ENCODE measurements at places on chromosomes 3 and 15.

DNA sequence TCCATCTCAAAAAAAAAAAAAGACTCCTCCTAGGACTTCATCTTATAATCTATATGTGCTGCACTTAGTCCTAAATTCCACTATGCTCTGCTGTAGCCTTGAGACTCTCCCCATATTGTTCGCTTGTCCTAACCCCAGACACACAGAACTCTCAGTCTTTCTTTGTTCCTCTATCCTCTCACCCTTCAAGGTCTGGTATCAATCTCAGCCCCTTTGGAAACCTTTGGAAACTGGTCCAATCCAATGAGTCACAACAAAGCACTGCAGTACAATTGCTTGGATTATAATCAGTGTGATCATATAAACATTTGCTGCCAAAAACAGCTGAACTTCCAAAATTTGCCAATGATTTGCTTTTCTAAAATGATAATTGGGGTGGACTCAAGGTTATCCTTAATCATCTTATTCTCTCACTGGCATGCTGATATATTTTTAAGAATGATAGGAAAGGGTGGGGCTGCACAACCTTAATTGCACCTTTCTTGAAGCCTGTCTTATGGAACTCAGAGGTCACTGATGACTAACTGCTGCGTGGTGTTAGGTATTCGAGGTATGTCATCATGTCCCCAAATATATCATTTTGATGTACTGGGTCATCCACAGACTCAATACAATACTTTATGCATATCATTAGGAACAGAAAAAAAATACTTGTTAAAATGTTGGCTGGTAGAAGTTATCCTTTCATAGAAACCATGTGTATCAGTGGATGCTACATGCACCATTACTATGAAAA lies 756.7 kb downstream of the NR2F2 start:
- H3K36me3 ChIP-seq = no peaks in the 10 kb centered on the region
- H3K27ac ChIP-seq = no peak overlapping the region
- no peaks in the 10 kb centered on the region for H3K4me1 ChIP-seq
- H3K4me3 ChIP-seq = no peak overlapping the region

DNA sequence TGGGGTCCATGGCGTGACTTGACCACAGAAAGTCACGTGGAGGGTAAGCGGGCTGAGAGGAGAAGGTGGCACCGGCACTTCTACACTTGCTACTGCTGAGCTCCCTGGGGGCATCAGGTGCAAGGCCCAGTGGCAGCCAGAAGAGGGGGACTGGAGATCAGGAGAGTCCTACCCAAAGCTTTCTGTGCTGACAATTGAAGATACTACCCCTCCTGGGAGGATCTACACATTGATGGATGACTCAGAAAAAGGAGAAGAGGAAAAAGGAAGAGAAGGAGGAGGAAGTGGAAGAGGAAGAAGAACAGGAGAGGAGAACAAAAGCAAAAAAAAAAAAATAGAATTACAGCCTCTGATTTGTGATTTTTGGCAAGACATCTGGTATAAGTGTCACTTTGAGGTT lies 41.2 kb downstream of the MYO5C start:
- no peak for DNase-seq
- peak overlapping the region; percentile 43 for H3K27ac ChIP-seq
- no peak overlapping the region for H3K4me3 ChIP-seq
- peaks cover 66% of the 10 kb centered on the region for H3K4me1 ChIP-seq

DNA sequence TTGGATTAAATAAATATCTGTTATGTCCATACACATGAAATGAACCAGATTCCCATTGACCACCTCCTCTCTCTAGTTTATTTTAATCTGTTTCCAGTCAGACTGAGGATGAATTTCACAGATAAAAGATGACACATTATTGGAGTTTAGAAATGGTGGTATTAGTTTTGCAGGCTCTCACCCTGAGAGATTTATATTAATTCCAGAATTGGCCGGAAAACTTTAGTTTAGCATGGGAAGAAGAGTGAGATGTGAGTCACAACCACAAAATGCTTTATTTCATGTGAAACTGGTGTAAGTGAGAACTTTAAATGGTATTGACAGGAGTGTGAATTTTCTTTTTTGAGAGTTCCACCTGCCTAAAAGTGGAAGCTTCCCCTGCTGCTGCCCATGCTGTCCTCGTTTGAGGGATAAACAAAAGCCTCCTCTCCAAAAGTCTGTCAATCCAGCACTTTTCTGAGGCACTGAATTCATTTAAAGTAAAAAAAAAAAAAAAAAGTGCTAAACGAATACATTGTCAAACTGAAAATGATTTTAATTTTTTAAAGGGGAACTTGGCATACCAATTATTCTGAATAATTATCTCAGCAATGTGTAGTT lies 65.1 kb upstream of the EPHA3 start:
- no peak overlapping the region for H3K4me3 ChIP-seq
- peak overlapping the region; percentile 56 for H3K27ac ChIP-seq
- H3K27me3 ChIP-seq = no peaks in the 10 kb centered on the region
- H3K36me3 ChIP-seq = no peaks in the 10 kb centered on the region
- no peak for DNase-seq
- peaks cover 27% of the 10 kb centered on the region for H3K4me1 ChIP-seq

DNA sequence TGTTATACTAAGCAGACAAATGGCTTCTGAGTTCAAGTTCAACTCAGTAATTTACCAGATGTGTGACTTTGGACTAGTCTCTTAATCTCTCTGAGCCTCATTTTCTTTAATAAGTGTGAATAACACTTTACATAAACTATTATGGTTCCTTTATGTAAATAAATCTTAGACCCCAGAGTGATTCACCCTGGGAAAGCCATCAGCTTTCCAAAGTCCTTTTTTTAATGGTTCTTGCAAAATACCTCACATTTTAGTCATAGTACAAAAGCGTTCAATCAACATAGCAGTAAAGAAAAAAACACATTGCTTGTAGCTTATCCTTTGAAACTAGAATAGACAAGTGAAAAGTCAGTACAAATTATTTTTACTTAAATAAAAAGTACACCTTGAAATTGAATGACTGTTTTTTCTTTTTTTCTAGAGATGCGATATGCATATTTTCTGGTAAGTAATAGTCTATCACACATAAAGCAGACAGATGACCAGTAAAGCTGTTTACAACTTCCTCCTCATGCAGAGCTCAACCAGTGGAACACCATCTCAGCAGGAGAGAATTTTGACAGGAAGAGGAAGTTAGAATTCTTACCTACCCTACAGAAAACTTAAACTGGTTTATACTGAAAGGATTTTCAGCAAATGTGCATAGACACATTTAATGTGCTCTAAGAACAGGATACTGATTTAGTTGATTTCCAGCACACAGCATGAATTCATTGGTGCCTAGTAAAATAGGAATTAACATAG lies 123.0 kb upstream of the AGBL1 start:
- H3K36me3 ChIP-seq = no peaks in the 10 kb centered on the region
- no peaks in the 10 kb centered on the region for H3K4me1 ChIP-seq
- DNase-seq = no peak

DNA sequence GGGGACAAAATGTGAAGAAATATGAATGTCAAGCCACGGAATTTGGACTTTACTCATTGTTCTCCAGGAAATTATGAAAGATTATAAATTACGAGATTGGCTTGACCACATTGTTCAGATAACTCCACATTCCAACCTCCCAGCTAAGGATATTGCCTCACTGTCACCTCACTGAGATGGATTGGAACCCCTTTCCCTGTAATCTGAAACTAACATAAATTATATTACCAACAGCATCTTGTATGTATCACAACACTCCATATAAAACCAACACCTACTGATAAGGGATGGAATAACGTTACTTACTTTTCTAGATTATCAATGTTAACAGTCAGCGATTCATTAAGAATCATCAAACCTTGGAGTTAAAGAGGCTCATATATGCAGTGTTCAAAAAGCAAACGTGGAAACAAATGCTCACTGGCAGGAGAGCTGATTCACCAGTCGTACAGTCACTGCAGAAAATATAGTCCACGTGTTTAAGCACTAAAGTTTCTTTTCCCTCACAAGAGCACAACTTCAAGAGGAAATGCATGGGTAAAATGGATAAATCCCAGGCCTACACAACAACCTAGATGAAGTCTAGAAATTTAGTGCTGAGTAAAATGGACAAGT lies 451.5 kb downstream of the FGF12 start:
- H3K4me3 ChIP-seq = no peak overlapping the region
- no peak overlapping the region for H3K27ac ChIP-seq
- no peaks in the 10 kb centered on the region for H3K36me3 ChIP-seq
- H3K27me3 ChIP-seq = no peaks in the 10 kb centered on the region

- DNase-seq = no peak
- H3K36me3 ChIP-seq = no peaks in the 10 kb centered on the region
- H3K4me1 ChIP-seq = no peaks in the 10 kb centered on the region
- peaks cover 6% of the 10 kb centered on the region for H3K27me3 ChIP-seq
Observed at GRCh38 chr3:167346171-167346570, 33.9 kb downstream of the ZBBX start.

DNA sequence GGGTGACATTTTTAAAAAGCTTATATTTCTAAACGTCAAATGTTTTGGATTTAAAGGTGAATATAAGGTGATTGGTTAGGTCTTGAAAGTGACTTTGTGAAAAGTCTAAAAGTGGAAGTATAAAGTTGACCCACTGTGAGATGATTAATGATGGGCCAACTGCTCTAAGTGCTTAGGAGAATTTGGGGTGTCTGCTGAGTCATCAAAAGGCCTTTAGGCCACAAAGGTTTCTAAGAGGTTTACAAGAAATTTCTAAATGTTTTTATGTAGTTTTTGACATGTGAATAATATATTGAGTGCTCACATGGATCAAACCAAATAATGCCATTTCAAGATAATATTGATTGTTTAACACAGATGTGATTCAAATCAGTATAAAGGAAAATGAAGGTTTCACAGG lies 39.2 kb upstream of the SLC2A2 start:
- no peak overlapping the region for H3K4me3 ChIP-seq
- H3K36me3 ChIP-seq = peaks cover 25% of the 10 kb centered on the region
- no peak overlapping the region for H3K27ac ChIP-seq
- H3K4me1 ChIP-seq = no peaks in the 10 kb centered on the region

- H3K4me1 ChIP-seq = no peaks in the 10 kb centered on the region
- DNase-seq = no peak
- no peak overlapping the region for H3K4me3 ChIP-seq
- H3K36me3 ChIP-seq = no peaks in the 10 kb centered on the region
- no peak overlapping the region for H3K27ac ChIP-seq
Observed at GRCh38 chr3:42394579-42395288, 15.7 kb downstream of the LYZL4 start.

- no peak for DNase-seq
- H3K27ac ChIP-seq = peak overlapping the region; percentile 44
- peaks cover 15% of the 10 kb centered on the region for H3K36me3 ChIP-seq
- no peaks in the 10 kb centered on the region for H3K27me3 ChIP-seq
- peak overlapping the region; percentile 91 for H3K4me3 ChIP-seq
Observed at GRCh38 chr15:74841891-74842373, 1.0 kb downstream of the ULK3 start.

GRCh38 chr15:69304182-69304545 lies 5.5 kb downstream of the PAQR5 start:
- no peak overlapping the region for H3K4me3 ChIP-seq
- no peaks in the 10 kb centered on the region for H3K27me3 ChIP-seq
- H3K36me3 ChIP-seq = no peaks in the 10 kb centered on the region
- no peak for DNase-seq

DNA sequence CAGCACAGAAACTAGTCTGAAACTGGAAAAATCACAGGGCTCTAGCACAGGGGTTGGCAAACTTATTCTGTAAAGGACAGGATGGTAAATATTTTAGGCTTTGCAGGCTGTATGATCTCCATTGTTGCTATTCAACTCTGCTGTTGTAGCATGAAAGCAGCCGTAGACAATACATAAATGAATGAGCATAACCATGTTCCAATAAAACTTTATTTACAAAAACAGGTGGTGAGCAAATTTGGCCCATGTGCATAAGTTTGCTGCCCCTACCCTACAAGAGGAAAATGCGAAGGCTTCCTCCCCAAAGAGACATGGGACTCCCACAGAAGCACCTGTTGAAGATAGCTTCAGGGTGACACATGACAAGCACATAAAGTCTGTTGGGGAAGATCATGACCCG lies 59.2 kb downstream of the SYNM start:
- H3K27me3 ChIP-seq = no peaks in the 10 kb centered on the region
- H3K4me3 ChIP-seq = no peak overlapping the region
- H3K4me1 ChIP-seq = no peaks in the 10 kb centered on the region
- H3K36me3 ChIP-seq = peaks cover 29% of the 10 kb centered on the region
- no peak for DNase-seq

- no peak overlapping the region for H3K4me3 ChIP-seq
- no peak for DNase-seq
- H3K36me3 ChIP-seq = peaks cover 5% of the 10 kb centered on the region
Observed at GRCh38 chr15:98083203-98083910, 122.9 kb downstream of the ARRDC4 start.

GRCh38 chr15:101185770-101186169 lies 66.1 kb downstream of the CHSY1 start:
- H3K4me3 ChIP-seq = no peak overlapping the region
- no peak for DNase-seq
- peaks cover 13% of the 10 kb centered on the region for H3K36me3 ChIP-seq
- no peak overlapping the region for H3K27ac ChIP-seq
- peaks cover 64% of the 10 kb centered on the region for H3K4me1 ChIP-seq

DNA sequence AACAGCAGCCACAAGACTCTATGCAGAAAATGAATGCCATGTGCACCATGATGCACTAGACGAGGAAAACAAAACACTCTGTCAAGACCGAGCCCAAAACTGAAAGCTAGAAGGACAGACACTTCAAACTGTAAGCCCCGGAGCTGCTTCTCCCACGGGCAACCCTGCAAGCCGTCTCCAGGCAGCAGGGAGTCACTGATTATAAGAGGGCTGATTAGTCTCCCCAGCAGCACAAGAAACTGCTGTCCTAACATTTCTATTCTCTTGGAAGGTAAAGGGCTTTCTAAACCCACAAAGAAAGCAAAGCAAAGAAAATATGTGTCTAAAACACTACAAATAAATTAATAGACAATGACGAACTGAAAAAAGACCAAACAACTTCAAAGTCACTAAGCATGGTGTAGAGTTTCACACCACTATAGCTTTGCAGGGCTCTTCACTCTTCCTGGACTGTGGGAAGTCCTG lies 15.5 kb downstream of the TBC1D2B start:
- no peak for DNase-seq
- H3K27me3 ChIP-seq = no peaks in the 10 kb centered on the region
- H3K27ac ChIP-seq = peak overlapping the region; percentile 88
- peak overlapping the region; percentile 53 for H3K4me3 ChIP-seq

- H3K4me3 ChIP-seq = no peak overlapping the region
- H3K27ac ChIP-seq = no peak overlapping the region
- peaks cover 81% of the 10 kb centered on the region for H3K36me3 ChIP-seq
- no peaks in the 10 kb centered on the region for H3K27me3 ChIP-seq
- no peak for DNase-seq
Observed at GRCh38 chr3:33016846-33017405, 65.5 kb downstream of the CCR4 start.

DNA sequence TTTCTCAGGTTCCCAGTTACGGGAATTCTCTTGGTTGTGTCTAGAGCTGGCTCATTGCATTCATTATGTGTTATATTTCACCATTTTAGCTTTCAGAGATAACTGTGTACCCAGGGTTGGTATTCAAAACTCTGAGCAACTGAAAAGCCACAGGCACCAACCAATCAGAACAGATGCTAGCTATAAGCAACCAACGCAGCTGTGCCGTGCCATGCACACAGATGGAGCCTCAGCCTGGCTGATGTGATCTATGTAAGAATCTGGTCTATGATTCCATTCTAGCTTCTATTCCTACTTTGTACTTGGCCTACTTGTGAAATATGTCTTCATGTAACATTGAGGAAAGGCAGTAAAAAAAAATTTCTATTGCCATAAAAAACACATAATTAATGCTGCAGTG lies 95.0 kb upstream of the CCDC80 start:
- H3K4me1 ChIP-seq = peaks cover 19% of the 10 kb centered on the region
- H3K4me3 ChIP-seq = no peak overlapping the region
- no peak for DNase-seq
- H3K36me3 ChIP-seq = peaks cover 2% of the 10 kb centered on the region

- no peaks in the 10 kb centered on the region for H3K27me3 ChIP-seq
- no peaks in the 10 kb centered on the region for H3K36me3 ChIP-seq
- H3K4me1 ChIP-seq = peaks cover 4% of the 10 kb centered on the region
- no peak overlapping the region for H3K4me3 ChIP-seq
Observed at GRCh38 chr3:59436164-59436958, 386.5 kb upstream of the CFAP20DC start.
